ENCODE measurements at places on chromosomes 6 and 20.

- DNase-seq = no peak
Observed at GRCh38 chr20:62644802-62645496, 2.6 kb downstream of the SLCO4A1 start.

- no peak for DNase-seq
Observed at GRCh38 chr6:3139090-3139903, 18.0 kb downstream of the TUBB2A start.

DNA sequence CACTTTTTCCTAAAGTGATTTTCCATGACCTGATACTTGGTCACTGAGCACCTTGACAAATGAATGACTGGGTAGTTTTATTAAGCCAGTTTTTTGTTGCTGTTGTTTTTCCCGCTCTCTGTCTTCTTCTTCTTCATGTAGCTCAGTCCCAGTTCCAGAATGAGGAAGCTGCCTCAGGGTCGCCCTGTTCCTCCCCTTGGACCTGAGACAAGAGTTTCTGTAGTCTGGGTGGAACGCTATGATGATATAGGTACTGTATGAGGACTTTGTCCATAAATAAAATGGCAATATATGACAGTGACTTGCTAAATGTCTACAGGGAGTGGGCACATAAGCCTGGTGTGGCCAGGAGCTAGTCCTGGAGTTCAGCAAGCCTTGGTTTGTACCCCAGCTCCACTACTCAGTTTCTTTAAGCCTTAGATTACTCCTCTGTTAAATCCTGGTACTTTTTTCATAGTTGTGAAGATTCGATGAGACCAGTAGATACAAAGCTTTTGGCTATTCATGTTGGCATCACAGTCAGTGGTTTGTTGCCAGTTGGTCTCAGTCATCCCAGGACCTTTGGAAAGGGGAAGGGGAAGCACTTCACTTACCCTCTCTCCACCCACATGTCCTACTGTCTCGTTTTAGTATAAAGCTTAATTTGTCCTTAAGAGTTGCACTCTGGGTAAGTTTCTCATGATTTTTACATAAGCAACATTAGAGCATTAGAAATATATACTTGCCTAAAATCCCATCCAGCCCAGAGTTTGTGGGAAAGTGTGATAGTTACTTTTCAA, 11.1 kb upstream of the ADIG start:
- DNase-seq = no peak

- DNase-seq = peak; percentile 33
Observed at GRCh38 chr20:47489448-47489872, 12.2 kb upstream of the NCOA3 start.

GRCh38 chr6:148516617-148517016, 174.0 kb downstream of the SASH1 start:
- no peak for DNase-seq

GRCh38 chr6:53929041-53929820, 134.4 kb downstream of the LRRC1 start:
- no peak for DNase-seq

DNA sequence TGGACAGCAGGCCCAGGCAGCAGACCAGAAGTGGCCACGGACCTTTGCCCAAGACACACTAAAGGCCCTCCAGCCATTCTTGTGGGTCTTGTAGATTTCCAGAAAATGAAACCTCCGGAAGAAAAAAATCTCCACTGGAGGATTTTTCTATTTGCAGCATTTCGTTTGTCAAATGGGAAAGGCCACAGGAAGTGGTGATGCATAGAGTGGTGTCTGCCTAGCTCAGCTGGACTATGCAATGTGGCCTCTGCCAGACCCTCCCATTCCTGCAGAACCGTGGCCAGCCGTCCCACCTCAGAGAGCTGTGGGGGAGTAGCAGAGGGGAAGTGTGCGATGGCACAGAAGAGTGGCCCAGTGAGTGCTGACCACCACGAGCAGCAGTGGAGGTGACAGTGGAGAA, 24.0 kb upstream of the INSM1 start:
- DNase-seq = no peak

DNA sequence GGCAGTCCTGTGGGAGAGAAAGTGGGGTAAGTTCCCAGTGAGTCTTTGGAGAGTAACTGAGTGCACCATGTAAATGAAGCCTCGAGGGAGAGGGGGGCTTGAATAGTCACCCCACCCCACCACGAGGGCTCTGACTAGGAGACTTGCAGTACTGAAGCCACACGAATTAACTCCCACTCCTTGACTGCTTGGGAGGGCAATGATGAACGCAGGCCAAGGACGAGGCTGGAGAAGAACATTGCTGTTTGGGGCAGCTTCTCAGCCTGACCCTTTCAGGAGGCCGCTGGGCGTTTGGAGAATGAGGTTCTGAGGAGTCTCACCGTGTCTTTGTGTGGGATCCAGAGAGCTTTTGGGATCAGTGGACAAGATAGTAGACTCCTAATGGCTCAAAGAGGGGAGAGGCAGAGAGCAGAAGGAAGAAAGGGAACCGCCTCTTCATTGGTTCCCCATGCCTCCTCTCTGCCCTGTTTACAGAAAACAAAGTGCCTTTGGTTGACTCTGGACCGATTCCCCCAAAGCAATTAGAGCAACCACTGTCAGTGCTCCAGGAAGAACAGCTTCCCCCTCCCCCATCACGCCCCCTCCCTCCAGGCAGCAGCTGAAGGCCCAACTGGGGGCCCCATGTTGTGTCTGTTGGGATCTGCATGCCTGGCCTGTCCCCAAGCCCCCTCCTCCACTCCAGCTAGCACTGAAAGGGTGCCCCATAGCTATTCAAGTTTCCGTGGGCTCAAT, 41.7 kb upstream of the CDKN1A start:
- no peak for DNase-seq

GRCh38 chr6:112235956-112236355, 18.4 kb downstream of the LAMA4 start:
- DNase-seq = no peak

DNA sequence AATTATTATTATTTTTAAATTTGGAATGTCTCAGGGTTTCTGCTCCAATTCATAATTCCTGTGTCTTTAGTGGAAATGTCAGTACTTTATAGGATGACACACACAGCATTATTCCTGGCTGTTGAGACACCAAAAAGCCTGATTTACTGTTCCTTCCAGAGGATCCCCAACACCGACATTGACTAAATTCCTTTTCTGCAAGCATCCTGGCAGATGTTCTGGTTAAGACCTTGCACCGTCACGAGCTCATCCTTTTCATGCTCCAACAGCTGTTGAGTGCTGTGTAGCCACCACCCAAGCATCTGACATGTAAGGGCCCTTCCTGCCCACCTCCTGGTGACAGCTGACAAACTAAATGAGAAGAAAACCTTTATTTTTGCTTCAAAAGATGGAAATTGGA, 284.3 kb upstream of the SULF2 start:
- DNase-seq = no peak

- DNase-seq = no peak
Observed at GRCh38 chr6:163170294-163170883, 244.1 kb upstream of the QKI start.

GRCh38 chr6:123945386-123945785, 141.7 kb downstream of the NKAIN2 start:
- no peak for DNase-seq

DNA sequence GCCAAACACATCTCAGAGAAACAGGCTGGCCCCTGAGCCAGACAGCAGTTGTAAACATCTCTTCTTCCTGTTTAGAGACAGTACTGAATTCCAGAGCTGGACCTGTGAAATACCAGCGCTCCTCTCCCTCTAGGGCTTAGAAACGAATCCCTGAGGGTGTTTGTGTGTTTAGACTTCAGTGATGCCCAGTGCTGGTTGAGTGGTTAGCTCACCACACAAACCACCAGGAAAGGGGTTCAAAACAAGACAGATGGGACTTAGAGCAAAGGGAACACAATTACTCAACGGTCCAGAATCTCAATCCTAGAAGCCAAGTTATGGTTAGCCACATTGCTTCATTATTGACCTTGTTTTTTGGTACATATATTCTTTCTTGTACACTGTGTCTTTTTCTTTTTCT, 108.7 kb upstream of the TMEM170B start:
- no peak for DNase-seq

- no peak for DNase-seq
Observed at GRCh38 chr20:20896606-20897005, 184.2 kb upstream of the RALGAPA2 start.

- no peak for DNase-seq
Observed at GRCh38 chr6:13398421-13398994, 70.2 kb upstream of the TBC1D7 start.

DNA sequence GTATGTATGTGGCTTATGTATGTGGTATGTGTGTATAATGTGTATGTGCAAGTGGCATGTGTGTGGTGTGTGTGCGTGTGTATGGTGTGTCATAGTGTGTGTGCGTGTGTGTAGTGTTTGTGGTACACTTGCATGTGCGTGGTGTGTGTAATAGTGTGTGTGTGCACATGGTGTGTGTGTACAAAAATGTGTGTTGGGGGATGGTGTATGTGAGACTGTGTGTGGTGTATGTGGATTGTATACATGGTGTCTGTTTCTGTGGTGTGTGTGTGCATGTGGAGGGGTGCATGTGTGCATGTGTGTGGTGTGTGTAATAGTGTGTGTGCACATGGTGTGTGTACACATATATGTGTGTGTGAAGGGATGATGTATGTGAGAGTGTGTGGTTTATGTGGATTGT, 21.5 kb downstream of the MAFB start:
- DNase-seq = no peak

GRCh38 chr6:143126574-143126941, 65.9 kb downstream of the AIG1 start:
- no peak for DNase-seq

GRCh38 chr6:142444376-142444775, 142.6 kb downstream of the ADGRG6 start:
- DNase-seq = no peak

- DNase-seq = no peak
Observed at GRCh38 chr6:47473791-47474346, 3.7 kb upstream of the CD2AP start.

DNA sequence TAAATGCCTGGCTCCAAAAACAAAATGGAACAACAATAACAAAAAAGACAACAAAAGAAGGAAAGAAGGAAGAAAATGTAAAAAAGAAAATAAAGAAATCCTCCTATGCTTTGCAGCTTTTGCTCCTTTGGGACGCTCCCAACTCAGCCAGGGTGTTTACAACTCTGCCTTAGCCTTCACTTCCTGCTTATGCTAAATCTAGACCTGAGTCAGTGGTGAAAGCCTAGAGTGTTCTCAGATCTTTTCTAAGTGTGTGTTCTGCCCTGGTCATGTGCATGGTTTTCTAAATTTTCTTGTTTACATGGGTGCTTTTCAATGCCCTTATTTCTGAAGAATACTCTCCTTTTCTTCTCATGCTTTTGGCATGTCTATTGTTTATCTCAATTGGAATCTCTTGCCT, 19.5 kb upstream of the GRM1 start:
- no peak for DNase-seq

- peak; percentile 100 for DNase-seq
Observed at GRCh38 chr20:50415516-50416268, 94.5 kb upstream of the PTPN1 start.

DNA sequence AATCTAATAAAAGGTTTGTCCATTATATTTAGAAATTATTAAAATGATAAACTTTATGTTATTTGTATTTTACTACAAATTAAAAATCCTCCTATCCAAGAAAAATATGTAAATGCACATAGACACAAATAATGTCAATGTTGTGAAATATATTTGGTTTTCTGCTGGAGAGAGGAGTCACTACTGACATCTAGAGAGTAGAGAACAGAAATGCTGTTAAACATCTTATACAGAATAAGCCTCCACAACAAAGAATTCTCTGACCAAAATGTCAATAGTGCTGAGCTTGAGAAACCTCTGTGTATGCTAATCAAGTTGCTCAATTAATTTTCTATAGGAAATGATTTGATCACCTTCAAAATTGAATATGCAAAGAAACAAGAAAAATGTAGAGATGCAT, 12.4 kb downstream of the HTR1B start:
- DNase-seq = no peak

GRCh38 chr6:157653521-157653920, 169.5 kb upstream of the SNX9 start:
- peak; percentile 75 for DNase-seq

DNA sequence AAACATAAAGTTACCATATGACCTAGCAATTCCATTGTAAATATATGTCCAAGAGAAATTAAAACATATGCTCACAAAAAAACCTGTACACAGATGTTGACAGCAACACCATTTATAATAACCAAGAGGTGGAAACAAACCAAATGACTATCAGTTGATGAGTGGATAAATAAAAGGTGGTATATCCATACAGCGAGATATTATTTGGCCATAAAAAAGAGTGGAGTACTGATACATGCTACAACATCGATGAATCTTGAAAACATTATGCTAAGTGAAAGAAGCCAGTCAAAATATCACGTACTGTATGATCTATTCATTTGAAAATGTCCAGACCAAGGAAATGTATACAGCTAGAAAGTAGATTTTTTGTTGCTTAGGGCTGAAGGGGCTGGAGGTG, 2.9 kb downstream of the CAP2 start:
- DNase-seq = no peak

DNA sequence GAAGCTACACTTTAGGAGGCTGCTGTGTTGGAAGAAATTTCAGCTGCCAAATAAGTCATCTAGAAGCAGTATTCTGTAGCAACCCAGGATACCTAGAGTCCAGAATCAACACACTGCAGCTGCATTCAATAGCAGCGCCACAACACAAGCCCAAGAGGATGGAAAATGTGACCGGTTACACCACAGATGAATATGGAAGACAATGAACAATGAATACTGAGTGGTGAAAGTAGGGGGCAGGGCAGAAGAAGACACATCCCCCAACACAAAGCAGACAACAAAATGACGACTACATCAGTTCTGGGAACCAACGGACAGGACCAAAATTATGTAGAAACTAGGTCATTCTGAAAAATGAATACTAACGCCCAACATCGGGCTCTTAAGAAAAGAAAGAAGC, 38.2 kb downstream of the KIF6 start:
- no peak for DNase-seq

- no peak for DNase-seq
Observed at GRCh38 chr6:105041880-105042279, 85.0 kb downstream of the LIN28B start.

- no peak for DNase-seq
Observed at GRCh38 chr6:73577676-73578075, 56.8 kb upstream of the EEF1A1 start.

- DNase-seq = no peak
Observed at GRCh38 chr6:116562614-116563013, 8.7 kb upstream of the RWDD1 start.

- no peak for DNase-seq
Observed at GRCh38 chr6:35059596-35060345, 81.4 kb downstream of the TCP11 start.

DNA sequence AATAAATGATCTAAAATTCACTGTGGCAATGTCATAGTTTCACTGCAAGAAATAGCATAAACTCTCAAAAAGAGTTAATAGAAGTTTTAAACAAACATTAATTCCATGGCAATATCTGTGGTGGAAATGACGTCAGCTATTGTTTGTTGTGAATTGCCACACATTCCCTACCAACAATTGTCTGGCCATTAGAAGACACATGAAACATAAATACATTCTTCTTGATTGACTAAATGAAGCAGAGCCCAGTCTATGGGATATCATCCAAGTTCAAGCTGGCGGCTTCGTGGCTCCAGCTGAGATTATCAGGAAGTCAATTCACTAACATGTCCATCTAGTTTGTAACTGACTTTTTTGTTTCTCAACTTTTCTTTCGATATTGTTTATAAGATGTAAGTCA, 369.0 kb downstream of the ARHGAP18 start:
- DNase-seq = peak; percentile 60

- no peak for DNase-seq
Observed at GRCh38 chr6:72975352-72975752, 249.9 kb downstream of the KHDC1L start.

- no peak for DNase-seq
Observed at GRCh38 chr20:3238616-3239025, 369 bp downstream of the SLC4A11 start.

Data from lower leg skin (tissue), 4 donors.